ENCODE measurements at places on chromosomes 3 and 15.

DNA sequence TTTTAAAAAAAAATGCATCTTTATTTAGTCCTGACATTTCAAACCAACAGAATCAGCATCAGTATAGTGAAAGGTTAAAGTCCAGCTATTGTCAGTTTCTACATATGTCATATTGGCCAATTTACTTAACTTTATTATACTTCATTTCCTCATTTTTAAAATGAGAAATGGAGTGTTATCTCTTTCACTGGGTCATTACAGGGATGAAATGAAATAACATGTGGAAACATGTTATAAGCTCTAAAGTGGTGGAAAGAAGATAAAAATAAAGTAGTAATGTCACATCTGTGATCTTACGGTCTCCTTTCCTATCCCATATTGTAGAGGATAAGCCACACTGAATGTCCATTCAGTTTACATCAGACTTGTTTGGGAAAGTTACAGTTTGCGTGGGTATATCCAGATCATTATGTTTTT is 780.1 kb downstream of the TUSC7 start:
- no peak for DNase-seq

- DNase-seq, result no peak
Observed at GRCh38 chr15:92840149-92840548, 60.0 kb upstream of the CHD2 start.

DNA sequence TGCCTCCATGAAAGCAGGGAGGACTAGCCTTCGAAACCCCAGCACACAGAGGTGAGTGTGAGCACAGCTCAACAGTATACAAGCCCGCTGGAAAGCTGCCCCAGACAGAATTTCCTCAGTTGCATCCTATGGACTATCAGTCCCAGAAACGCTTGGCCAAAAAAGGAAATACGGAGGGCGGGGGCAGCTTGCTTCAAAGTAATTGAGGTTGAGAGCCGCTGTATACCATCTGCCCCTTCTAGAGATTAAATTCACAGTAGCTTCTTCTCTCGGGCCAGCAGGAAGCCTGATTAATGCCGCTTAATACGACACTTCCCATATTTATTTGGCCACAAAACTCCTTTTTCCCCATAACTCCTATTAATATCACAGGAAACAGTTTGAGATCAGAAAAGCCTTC is 88.7 kb downstream of the LIPC start:
- no peak for DNase-seq

DNA sequence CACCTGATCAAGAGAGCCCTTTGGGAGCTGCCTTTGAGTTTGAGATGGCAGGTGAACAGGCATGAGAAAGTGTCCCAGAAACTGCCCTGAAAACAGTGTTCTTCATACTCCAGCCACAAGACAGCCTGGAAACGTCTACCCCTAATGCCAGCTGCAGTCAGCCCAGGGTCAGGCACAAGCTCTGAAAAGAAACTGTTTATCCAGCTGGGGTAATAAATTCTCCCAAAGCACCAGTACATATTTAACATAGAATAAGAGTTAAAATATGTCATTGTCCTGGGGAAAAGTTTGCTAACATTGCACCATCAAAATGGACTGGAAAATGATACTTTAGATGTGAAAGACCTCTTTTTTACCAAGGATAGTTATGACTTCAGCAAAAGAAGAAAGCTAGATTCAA is 66.3 kb downstream of the NEK10 start:
- no peak for DNase-seq

GRCh38 chr15:60781211-60781713 is 302.3 kb upstream of the ICE2 start:
- no peak for DNase-seq

DNA sequence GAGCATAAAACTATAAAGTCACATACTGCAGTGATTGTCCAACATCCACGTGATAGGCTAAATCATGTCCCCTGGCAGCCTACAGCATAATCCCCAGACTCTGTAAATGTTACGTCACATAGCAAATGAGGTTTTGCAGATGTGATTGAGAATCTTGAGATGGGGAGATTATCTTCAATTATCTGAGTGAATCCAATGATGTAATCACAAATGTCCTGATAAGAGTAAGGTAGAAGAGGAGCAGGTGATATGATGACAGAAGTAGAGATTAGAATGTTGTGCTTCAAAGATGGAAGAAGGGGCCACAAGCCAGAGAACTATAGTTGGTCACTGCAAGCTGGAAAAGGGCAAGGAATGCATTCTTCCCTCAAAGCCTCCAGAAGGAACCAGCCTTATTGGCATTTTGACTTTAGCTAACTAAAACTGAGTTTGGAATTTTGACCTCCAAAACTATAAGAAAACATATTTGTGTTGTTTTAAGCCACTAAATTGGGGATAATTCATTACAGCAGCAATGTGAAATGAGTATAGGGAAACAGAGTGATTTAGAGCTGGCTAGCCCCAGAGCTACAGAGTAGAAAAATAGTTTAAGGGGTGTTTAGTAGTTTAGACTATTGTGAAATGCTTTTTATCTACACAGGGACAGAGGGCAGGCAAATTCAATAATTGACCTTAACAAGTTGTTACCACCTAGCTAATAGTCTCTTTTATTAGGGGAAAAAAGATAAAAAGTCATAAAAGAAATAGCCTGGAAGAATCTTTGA is 15.2 kb downstream of the SLC2A2 start:
- no peak for DNase-seq

- DNase-seq, result no peak
Observed at GRCh38 chr3:69562020-69562419, 176.1 kb upstream of the FRMD4B start.

GRCh38 chr3:187740421-187741399 is 4.6 kb downstream of the BCL6 start:
- no peak for DNase-seq

- no peak for DNase-seq
Observed at GRCh38 chr3:123423806-123424205, 25.1 kb downstream of the ADCY5 start.

DNA sequence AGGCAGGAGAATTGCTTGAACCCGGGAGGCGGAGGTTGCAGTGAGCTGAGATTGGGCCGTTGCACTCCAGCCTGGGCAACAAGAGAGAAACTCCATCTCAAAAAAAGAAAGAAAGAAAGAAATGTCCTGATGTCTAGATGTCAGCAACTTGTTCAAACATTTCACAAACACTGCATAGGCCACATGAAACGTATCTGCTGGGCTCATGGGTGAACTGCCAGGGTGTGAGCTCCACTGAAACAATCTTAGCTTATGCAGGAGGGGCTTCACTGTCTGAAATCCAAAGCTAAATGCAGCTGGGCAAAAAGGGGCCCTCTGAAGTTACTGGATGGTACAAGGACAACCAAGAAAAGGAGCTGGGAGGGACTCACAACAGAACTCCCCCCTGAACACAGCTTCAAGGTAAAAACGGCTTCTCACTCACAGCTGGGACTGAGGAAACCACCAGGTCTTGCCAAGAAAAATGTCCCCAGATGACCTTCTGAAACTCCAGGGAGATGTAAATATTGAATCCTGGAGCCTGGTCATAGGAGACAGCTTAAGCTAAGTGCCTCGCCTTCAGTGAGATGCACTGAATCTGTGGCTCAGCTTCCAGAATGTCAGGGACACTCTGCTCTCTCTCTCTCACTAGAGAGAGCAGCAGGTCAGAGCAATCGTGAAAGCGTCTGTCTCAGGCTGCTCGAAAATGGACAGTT is 31.9 kb downstream of the SEC61A1 start:
- no peak for DNase-seq

GRCh38 chr3:24773798-24774197 is 279.1 kb upstream of the THRB start:
- DNase-seq, result no peak

DNA sequence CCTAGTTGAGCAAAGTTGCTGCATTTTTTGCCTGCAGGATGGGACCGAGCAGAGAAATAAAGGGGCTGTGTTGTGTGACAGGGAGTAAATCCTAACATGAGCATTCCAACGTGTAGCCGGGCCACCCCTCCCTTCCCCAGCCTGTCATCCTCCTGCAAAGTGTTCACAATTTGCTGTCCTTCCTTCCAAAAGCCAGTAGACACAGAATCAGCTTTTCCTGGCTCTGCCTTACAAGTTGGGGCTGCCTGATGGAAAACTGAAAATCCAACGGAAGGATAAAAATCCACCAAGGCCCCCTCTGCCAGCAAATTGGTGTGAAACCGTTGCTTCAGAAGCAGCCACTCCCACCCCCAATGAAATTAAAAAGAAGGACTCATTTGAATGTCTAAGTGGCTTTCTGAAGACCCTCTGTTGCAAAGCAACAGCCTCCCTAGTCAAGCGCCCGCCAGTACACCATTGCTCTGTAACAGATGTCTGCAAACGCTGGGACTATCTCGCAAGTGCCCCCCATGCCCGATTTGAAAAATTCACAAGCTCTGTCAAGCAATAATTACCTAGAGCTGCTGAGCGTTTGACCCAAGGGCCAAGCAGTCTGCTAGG is 665 bp downstream of the FRMD4B start:
- DNase-seq, result no peak

- DNase-seq, result no peak
Observed at GRCh38 chr15:39573287-39573686, 7.6 kb upstream of the THBS1 start.

GRCh38 chr3:115790759-115791158 is 167.4 kb downstream of the GAP43 start:
- DNase-seq, result peak; percentile 93

GRCh38 chr3:186826410-186826975 is 16.0 kb upstream of the ADIPOQ start:
- no peak for DNase-seq

- peak; percentile 100 for DNase-seq
Observed at GRCh38 chr3:134427400-134428111, 53.3 kb upstream of the AMOTL2 start.

- no peak for DNase-seq
Observed at GRCh38 chr3:196544491-196544992, 23.8 kb downstream of the WDR53 start.

GRCh38 chr3:64110071-64110470 is 86.8 kb upstream of the PSMD6 start:
- no peak for DNase-seq

DNA sequence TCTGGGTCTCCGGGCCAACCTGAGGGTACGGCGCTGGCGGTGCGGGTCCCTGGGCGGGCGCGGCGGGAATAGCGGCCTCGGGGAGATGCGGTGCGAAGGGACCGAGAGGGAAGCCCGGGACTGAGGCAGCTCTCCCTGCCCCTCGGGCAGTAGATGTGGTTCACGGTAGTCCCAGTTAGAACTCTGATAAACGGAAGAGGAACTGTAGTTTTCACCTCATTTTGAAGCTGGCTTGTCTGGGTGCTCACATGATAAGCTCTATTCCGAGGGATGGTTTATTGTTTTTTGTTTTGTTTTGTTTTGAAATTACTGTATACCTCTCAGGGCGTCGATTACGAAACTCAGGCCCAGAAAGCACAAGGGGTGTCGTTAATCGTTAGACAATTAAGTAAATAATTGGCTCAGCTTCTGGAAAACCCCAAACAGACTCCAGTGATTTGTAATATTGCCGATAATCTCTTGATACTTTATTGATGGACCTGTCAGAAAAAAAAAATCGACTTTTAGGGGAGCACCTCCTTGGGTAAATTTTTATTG is 413 bp downstream of the NUSAP1 start:
- no peak for DNase-seq

DNA sequence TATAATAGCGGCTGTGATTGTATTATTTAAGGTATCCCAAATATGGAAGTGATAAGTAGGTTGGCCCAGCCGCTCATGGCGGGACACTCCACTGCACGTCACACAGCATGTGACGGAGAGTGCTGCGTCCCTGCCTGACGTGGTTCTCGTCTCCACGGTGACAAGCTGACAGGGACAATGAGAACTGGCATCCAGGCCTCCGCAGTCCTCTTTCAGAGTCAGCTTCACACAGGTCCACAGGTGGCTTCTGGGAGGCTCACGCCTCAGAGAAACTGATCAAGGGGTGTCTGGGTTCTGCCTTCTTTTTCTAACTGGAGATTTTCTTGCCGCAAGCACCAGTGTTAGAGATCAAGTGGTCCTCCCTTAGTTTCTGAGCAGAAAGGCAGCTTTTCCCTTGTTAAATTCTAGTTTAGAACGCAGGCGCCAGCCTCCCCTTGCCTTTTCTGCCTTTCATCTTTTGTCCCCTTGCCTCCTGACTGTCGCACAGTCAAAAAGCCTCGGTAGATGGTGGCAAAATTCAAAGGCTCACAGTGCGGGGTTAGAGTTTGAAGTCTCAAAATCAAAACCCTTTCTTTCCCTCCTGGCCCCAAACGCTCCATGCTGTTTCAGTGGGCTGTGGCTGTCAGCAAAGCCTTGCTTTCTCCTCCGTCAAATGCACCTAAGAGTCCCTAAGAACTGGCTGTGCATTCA is 120.9 kb downstream of the ATP10A start:
- DNase-seq, result no peak

GRCh38 chr3:177838766-177839350 is 641.6 kb upstream of the TBL1XR1 start:
- no peak for DNase-seq

GRCh38 chr15:58746174-58746573 is 3.3 kb downstream of the ADAM10 start:
- DNase-seq, result no peak

DNA sequence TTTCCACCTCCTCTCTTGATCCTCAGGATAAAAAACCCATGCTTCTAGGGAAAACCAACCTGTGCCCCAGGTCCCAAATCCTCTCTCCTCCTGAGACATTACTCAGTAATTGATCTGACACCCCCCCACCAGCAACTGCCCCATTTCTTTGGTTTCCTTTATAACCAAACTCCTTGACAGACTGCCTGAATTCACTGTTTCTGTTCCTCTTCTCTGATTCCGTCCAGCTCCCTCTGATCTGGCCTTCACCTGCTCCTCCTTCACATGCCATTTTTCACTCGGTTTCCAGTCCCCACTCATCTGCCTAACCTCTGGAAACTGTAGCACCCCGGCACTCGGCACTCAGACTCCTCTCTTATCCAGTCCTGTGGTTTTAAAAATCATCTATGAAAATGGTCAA is 2.1 kb downstream of the CCDC51 start:
- DNase-seq, result no peak

GRCh38 chr3:165854696-165855095 is 17.5 kb upstream of the BCHE start:
- no peak for DNase-seq

- DNase-seq, result no peak
Observed at GRCh38 chr3:31530039-31530959, 2.4 kb upstream of the STT3B start.

DNA sequence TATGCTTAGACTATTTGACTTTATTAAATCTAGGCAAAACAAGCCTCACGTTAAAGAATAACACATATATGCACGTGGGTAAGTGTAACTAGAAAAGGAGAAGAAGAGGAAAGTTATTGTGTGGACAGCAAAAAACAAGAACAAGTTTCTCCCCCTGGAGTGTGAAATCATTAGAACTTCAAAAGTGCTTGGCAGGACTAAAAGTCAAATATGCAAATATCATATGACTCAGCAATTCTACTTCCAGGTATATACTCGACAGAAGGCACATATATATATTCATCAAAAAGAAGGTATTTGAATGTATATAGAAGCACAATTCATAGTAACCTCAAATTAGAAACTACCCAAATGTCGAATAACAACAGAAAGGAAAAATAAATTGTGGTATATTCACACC is 68.9 kb upstream of the STXBP5L start:
- no peak for DNase-seq

DNA sequence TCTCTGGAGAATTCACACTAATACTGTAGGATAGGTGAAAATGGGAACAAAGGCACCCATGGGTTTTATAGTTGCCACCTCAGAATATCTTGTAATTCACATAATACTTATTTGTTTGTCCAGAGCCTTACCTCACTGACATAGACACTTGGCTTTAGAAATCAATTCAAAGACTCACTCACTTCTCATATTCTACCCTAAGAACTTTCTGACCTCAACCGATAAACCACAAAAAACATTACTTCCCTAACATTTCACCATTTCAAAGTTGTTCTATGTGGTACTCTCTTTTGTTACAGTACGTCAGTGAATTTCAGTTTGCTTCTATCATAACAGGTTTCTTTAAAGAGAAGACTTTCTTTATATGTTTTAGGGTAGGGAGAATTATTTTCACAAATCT is 359.3 kb downstream of the IGSF11 start:
- no peak for DNase-seq

All from HS-5 (cell line).